SHP77 treated with DMSO at 0.1 percent for 48 hours (cell line): ENCODE measurements at places on chromosomes 1 and 21.

DNA sequence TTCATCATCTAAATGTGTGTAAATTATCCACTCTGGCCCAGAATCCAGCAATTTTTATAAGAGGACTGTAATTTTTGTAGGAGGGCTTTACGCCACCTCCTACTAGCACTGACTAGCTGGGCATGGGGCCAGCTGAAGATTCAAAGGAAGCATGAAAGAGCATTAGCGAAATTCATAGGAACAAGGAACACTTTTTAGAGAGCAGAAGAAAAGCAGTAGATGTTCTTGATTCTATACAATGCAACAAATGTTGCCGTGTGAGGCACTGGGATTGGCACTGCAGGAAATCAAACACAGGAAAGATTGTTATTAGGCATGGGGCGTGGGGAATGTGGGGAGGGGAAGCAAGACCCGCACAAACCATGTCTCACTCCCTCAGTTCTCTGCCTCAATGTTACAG lies 58.4 kb upstream of the PARP1 start:
- DNase-seq = no peak

DNA sequence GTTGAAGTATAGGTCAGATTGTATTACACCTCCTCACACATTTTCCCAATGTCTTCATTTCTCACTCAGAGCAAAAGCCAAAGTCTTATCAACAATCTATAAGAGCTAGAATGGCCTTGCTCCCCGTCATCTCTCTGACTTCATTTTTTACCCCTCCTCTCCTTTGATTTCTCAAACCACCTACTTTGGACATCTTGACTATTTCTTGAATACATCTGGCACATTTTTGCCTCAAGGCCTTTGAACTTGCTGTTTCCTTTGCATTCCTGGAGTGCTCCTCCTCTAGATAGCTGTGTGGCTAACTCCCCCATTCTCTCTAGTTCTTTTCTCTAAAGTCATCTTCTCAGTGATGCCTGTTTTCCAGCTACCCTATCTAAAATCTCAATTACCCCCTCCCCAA lies 7.2 kb upstream of the XCL2 start:
- DNase-seq = no peak

DNA sequence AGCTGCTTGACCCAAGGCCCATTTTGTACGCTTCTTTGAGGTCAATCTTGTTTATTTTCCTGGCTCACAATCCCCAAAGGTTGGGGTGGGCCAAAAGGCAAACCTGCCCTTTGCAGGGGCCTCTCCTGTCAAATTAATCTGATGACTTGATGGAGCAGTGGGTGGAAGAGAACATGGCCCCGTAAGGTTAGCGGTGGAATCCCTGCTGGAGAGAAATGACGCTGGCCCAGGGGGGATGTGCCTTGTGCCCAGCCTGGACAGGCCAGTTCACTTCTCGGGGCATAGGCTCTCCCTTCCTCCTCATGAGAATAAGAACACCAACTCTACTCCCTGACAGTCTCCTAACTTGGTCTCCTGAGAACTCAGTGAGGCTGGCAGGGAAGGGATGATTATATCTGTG lies 40.5 kb downstream of the C1orf198 start:
- DNase-seq = no peak

GRCh38 chr1:245683676-245684075 lies 528.9 kb downstream of the KIF26B start:
- DNase-seq = no peak

GRCh38 chr21:16137106-16137505 lies 407.3 kb downstream of the USP25 start:
- DNase-seq = no peak

GRCh38 chr1:203306965-203307541 lies 1.7 kb downstream of the BTG2 start:
- DNase-seq = no peak

DNA sequence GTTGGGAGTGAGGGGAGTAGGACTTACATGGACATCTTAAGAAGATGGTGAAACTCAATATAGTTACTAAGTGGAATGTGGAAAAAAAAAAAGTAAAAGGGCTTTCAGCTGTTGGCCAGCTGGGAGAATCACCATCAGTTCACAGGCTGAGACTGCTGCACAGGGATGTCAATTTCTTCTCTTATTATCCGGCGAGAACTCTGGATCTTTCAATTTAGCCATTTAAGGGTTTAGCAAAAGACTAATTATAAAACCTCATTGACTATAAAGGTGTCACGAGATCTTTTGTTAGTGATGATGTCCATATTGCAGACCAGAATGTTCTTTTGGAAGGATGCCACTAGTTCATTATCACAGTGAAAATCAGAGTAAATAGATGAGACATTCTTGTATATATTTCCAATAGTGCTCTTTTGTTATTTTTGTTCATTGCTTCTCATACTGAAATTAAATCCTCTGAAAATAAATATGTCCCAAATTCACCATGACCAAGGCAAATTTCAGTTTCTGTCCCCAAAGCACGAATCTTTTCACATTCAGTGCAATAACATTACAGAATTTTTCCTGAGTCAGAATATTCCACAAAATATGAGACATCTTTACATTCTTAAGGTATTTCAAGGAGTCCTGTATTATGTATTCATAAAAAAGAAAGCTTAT lies 266.1 kb downstream of the DNM3 start:
- DNase-seq = no peak

GRCh38 chr21:46099476-46099875 lies 1.6 kb downstream of the COL6A2 start:
- no peak for DNase-seq

- no peak for DNase-seq
Measured at GRCh38 chr1:17215545-17215890, 10.6 kb downstream of the PADI1 start.

DNA sequence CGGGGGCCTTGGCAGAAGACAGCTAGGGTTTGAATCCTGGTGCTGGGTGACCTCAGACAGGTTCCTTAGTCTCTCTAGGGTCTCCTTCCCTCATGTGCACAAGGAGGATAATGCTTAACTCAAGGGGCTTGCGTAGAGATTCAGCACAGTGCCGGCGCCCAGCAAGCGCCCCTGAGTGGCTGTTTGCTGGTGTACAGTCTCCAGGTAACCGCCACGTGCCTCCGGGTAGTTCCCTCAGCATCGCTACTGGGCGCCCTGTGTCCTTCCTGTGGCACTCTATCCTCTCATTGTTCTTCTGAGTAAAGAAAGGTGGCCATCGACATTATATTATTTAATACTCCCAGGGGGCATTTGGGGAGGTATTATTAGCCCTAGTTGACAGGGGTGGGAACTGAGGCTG lies 80.9 kb downstream of the NENF start:
- DNase-seq = no peak

GRCh38 chr1:71047635-71048607 lies at the start of gene PTGER3:
PTGER3 (minus strand) TSS chr1:71047816; CDS start chr1:71047577, 239 bp downstream.
- no peak for DNase-seq

DNA sequence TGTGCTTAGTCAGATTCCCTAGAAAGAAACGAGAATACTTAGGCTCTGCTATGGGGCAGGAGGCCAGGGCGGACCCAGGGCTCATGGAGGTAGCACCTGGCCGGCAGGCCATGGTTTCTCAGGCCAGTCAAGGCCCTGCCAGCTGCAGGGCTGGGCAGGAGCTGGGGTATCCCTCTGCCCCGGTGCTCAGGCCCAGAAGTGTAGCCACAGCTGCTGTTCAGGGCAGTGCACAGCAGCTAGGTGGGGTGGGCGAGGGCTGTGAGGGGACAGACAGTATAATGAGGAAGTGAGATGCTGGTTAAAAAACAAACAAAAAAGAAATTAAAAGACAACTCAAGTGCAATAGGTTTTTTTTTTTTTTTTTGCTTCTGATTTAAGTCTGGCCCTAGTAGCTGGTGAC lies 34.0 kb upstream of the EDN2 start:
- DNase-seq = no peak

GRCh38 chr1:13714851-13715250 lies 14.9 kb downstream of the PRDM2 start:
- DNase-seq = no peak

DNA sequence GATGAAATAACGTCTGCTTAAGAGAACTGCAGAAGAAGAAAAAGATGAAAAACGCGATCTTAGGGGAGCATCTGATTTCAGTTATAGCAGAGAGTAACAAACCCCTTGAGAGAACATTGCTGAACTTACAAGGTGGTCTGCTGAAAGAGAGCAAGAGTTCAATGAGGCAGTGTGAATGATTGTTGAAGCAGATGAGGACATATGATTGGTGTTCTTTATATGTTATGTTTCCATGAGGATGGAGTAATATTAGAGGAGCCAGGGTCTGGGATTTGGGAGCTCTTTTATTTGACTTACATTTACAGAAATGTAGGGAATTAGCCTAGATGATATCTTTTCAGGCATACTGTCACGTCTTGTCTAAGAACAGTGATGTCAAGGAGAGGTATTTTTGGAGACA lies 1302.0 kb downstream of the KCNT2 start:
- DNase-seq = no peak
